ENCODE measurements at places on chromosomes 3 and 15.

- DNase-seq: no peak
Measured at GRCh38 chr3:58953288-58953687, 96.5 kb downstream of the CFAP20DC start.

GRCh38 chr3:25897019-25897418 lies 107.1 kb downstream of the OXSM start:
- DNase-seq: no peak

DNA sequence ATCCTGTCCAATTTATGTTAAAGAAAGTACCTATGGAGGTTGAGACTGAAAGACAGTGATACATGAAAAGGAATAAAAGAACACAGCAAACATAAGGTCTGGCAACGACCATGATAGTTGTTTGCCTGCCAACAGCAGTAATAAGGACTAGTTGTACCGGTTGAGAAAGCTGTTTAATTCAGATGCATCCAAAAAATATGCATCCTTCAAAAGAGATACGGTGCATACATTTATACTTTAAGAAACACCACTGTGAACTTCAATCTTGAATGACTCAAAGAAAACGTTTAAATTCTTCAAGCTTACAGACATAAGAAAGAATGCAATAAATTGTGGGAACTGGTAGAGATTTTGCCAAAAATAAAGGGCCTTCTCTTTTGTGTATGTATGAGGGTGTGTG lies 492.1 kb downstream of the NLGN1 start:
- no peak for DNase-seq

GRCh38 chr3:143165211-143165610 lies 45.6 kb downstream of the CHST2 start:
- DNase-seq: no peak

DNA sequence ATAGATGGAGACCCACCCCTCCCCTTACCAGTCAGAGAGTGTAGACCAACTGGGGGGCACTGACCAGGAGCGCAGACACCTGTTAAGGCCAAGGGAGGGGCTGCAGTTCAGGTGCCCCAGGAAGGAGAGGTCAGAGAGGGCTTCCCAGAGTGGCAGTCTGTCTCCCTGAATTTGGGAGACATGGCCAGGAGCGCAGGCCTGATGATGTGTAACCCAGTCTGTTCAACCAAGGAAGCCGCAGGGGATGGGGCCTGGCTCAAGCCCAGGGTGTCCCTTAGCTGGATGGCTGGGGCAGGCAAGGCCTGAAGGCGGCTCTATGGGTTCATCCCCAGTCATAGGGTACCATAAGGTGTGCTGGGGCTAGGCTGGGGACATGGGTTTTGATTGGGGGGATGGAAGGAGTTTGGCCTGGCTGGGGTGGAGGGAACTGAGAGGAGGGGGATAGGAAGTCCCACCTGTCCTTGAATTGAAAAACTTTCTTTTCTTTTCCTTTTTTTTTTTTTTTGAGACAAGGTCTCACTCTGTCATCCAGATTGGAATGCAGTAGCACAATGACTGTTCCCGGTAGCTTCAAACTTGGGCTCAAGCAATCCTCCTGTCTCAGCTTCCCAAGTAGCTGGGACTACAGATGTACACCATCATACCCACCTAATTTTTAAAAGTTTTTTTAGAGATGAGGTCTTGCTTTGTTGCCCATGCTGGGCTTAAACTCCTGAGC lies 75.7 kb downstream of the SMAD6 start:
- no peak for DNase-seq

- peak; percentile 18 for DNase-seq
Measured at GRCh38 chr15:84799511-84800187, 17.5 kb upstream of the ALPK3 start.

DNA sequence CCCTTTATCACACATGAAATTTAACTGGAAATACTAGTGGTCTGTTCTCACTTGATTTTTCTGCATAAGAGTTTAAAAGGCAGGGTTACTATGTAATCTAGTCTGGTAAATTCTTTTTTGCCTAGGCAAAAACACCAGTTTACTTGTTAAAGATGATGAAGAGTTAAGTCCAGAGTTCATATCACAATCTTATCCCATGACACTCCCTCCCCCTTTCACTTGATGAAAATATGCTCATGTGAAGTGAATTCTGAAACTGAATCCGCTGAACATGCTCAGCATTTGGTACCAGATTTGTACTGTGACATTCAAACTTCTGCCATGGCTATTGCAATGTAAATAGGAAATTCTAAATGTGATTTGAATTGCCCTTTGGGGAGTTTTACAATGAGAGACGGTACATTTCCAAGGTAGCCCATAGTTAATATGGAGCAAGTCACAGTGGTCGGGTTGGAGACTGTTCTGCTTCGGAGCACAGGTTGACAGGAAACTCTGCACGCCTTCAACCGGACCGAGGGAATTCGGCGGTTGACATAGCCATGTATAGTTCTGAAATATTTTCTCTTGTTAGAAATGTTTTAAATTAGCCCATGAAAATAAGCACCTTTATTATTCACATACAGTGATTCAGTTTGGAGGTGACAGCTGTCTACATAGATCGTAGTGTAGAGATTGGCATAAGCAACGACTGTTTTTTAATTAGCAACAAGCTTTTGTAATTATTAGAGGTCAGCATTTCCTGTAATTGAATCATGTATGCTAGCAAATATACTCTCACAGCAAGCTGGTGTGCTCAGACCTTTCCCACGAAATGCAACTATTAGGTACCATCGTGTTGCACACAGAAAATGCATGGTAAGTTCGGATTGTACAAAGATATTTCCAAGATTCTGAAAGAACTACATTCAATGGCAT lies 768.6 kb upstream of the GOLIM4 start:
- DNase-seq: no peak

GRCh38 chr15:81274931-81275707 lies 48.8 kb downstream of the STARD5 start:
- peak; percentile 88 for DNase-seq

- DNase-seq: no peak
Measured at GRCh38 chr3:85594676-85595075, 635.9 kb downstream of the CADM2 start.

- no peak for DNase-seq
Measured at GRCh38 chr15:67103869-67104268, 38.5 kb downstream of the SMAD3 start.

All from right forelimb (tissue), 1 donor.